MM.1S (cell line): ENCODE measurements at places on chromosomes 4 and X.

DNA sequence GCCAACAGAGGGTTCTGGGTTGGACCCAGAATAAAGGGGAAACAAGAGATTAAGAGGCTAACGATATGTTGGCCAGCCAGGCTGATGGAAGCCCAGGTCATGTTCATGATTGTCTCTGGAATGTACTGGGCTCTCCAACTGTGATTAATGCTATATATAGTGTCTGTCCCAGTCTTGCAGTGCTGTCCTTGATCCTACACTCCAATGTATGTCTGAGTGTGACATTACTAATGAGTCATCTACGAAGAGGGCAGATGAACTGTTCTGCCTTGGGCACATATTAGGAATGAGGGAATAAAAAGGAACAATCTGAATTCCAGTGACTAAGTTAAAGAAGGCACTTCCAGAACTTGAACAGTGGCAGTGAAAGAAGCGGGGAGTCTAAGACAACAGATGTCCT is 142.1 kb downstream of the PDGFRA start:
- DNase-seq = no peak

DNA sequence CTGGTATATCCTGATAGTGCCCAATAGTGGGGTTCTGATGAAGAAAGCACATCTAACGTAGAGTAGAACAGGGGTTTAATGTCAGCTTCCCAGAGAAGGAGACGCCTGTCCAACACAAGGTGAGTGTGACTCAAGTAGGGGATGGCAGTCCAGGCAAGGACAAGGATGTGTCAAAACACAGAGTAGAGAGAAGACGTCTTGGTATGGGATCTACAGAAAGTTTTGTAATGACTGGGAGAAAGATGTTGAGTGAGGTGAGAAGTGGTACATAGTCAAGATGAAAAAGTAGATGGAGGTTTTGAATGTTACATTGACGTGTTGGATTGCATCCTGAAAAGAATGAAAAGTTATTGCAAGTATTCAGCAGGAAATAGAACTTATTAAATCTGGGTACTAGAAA is 124.4 kb downstream of the TMA16 start:
- DNase-seq = no peak

DNA sequence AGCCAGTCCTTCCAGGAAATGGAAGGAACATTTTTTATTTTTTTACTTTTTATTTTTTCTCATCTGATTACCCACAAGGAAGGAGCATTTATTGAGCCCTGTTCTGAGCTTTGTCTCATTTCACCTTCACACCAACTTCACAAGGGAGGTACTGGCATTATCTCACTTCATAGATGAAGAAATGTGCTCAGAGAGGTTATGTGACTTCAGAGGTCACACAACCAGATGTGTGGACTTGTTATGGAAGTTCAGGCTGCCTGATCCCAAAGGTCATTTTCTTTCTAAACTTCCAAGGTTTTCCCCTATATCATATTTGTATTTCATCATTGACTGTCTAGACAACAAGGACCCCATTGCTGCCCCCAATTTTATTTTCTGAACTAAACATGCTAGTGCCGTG is 160.3 kb downstream of the DCLK2 start:
- no peak for DNase-seq

DNA sequence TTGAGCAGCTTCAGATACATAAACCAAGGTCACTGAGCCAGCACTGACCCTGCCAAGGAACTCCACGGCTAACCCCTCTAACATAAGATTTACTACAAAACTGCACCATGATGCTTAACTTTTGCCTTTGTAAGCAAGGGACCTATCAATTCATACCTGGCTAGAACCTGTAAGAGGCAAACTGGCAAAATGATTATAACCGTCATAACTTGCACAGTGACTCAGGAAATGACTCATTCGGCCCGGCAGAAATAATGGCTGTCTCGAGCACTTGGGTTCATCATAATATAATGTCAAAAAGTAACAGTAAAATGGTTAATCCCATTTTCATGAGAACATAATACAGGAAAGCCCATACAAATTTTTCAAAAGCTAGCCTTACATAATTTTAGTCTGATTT is 17.2 kb downstream of the RASGEF1B start:
- DNase-seq = no peak

GRCh38 chr4:77629885-77630284 is 24.3 kb downstream of the CXCL13 start:
- DNase-seq = no peak

DNA sequence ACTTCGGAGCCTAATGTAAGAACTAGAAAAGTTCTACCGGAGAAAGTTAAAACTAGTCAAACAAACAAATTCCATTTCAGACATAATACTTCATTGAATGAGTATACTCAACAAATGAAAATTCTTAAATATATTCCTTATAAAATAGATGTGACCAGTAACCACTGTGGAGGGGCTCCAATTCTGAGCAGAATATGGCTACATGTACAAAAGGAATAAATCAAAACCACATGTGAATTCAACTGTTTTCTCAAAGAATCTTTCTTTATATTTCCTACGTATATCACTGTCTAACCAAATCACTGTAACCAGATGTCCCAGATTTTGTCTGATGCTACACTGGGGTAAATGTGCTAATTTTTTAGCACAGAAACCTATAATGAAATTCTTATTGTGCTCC is 49.0 kb downstream of the HTN1 start:
- no peak for DNase-seq

GRCh38 chrX:100379388-100379986 is 30.6 kb downstream of the PCDH19 start:
- DNase-seq = no peak

GRCh38 chr4:169270810-169271691 is at the start of gene SH3RF1:
Gene SH3RF1 (minus strand): TSS chr4:169270956. CDS start chr4:169269212, 1,744 bp downstream.
- DNase-seq = peak; percentile 74

- no peak for DNase-seq
Measured at GRCh38 chr4:86106475-86106874, 253.4 kb downstream of the MAPK10 start.

GRCh38 chr4:166482758-166483157 is 609.7 kb downstream of the TLL1 start:
- DNase-seq = no peak

- no peak for DNase-seq
Measured at GRCh38 chr4:174401471-174402130, 117.9 kb downstream of the CEP44 start.

- no peak for DNase-seq
Measured at GRCh38 chrX:78957049-78957767, 12.0 kb downstream of the P2RY10 start.

DNA sequence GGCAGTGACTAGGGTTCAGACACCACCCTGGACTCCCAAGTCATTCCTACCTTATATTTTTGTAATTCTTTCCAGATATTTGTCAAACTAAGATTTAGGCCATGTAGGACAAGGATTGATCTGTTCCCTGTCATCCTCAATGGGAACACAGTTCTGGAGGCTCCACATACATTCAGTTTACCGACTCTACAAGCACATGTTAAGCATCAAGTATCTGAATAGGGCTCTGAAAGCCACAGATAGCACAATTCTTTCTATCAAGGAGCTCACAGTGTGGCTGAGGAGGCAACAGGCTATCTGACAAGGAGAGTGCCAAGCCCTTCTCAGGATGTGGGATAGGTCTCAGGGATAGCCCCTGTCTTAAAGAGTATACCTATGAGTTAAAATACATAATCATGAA is 37.0 kb upstream of the CXCL8 start:
- no peak for DNase-seq

- no peak for DNase-seq
Measured at GRCh38 chr4:62797221-62797620, 1597.1 kb downstream of the ADGRL3 start.

DNA sequence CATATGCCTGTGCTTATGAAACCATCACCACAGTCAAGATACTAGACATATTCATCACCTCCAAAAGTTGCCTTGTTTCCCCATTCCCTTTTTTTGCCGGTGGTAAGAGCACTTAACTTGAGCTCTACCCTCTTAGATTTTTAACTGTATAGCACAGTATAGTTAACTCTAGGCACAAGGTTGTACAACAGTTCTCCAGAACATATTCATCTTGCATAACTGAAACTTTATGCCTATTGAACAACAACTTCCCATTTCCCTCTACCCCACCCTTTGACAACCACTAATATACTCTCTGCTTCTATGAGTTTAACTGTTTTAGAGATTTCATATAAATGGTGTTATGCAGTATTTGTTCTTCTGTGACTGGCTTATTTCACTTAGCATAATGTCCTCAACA is 119.3 kb downstream of the ASB9 start:
- DNase-seq = no peak

DNA sequence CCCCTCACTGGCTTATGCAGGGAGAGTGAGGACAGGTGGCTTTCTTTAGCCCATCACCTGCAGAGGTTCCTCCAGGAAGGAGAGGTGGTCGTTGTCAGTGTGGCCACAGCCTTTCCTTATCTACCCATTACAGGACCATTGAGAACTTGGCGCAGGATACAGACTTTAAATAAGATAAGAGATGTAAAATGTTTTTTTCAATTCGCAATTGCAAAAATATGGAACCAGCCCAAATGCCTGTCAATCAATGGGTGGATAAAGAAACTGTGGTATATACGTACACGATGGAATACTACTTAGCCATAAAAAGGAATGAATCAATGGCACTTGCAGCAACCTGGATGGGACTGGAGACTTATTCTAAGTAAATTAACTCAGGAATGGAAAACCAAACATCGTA is 6.9 kb upstream of the RNF175 start:
- no peak for DNase-seq

- DNase-seq = no peak
Measured at GRCh38 chr4:9895333-9895705, 113.9 kb downstream of the DRD5 start.
